ENCODE measurements at places on chromosomes 1 and 21.

- peak; percentile 50 for DNase-seq
Measured at GRCh38 chr1:155003227-155003765, 694 bp downstream of the ZBTB7B start.

- no peak for DNase-seq
Measured at GRCh38 chr1:6651909-6652308, 27.2 kb downstream of the THAP3 start.

- DNase-seq, result no peak
Measured at GRCh38 chr1:222347627-222348026, 200.3 kb downstream of the HHIPL2 start.

DNA sequence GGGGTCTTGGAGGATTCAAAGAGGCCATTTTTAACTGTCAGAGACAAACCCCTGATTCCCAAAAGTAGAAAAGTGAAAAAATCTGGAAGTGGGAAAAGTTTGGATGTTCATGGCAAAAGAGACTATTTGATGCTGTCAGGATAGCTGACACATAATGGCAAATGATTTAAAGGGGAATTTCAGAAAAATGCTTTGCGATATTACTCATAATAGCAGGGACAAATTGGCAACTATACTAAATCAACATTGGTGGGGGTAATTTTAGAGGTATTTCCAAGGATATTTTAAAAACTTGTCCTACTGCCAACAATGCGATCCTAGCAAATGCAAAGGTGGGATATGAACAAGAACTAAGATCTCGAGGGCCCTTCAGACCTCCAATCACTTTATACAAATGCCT, 5.3 kb upstream of the GSTM4 start:
- no peak for DNase-seq

DNA sequence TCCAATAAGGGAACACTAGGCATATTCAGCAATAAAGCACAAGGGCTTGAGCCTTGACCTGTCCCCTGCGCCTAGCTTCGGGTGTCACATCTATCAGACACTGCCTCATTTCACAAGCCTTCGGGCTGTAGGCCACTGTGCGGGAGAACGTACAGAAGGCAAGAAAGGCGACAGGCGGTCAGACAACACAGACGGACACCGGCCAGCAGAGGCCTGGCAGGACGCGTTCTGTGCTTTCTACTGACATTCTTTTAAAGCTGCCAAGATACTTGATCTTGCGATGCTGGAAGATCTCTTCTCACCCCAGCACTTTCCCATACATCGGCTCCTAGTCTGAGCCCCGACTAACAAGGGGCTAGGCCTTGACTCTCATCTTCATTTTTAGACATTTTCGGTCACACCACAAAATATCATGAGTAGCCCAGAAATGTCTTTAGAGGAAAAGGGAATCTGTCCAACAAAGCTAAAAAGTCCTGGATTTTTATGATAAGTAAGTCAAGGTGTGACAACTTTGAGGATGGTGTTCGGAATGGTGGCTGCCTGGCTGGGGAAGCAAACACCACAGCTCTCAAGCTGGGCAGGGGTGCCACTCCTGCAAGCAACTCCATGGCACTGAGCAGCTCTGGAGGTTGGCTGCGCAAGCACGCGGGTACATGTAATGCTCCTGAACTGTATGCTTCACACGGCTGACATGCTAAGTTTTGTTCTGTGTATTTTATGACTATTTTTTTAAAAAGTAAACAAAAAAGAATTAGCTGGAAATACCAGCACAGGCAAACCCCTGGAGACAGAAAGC, 18.7 kb downstream of the RIPK4 start:
- no peak for DNase-seq

GRCh38 chr1:246417152-246417812, 89.8 kb downstream of the SMYD3 start:
- no peak for DNase-seq

GRCh38 chr1:78490861-78491450, at the start of gene PTGFR:
Gene PTGFR, plus strand, starts transcription at chr1:78490974. Its CDS starts 1,770 bp downstream, at chr1:78492744.
- no peak for DNase-seq

GRCh38 chr1:12609469-12610003, 8.5 kb downstream of the DHRS3 start:
- DNase-seq, result no peak

GRCh38 chr1:96365076-96365475, 356.5 kb upstream of the PTBP2 start:
- DNase-seq, result no peak

- DNase-seq, result no peak
Measured at GRCh38 chr21:35900539-35900938, 159.8 kb downstream of the SETD4 start.

- no peak for DNase-seq
Measured at GRCh38 chr1:39488012-39488545, 3.4 kb upstream of the BMP8A start.

DNA sequence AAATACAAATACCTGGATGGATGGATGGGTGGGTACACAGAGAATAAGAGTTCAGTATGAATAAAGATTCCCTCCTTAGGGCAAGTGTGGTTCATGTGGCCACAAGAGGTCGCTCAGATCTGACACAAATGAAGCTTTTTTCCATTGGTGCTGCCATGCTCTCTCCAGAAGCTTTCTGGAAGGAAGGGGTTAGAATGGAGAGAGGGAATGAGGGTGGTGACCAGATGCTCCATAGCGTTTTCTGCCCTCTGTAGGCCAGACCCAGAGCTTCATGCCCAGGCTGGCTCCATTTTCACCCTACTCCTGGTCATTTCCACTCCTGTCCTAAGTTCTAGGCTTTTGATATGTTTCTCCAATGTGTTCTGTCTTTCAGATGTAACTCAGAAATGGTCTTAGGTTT, 3.3 kb upstream of the FCRL6 start:
- DNase-seq, result peak; percentile 55

DNA sequence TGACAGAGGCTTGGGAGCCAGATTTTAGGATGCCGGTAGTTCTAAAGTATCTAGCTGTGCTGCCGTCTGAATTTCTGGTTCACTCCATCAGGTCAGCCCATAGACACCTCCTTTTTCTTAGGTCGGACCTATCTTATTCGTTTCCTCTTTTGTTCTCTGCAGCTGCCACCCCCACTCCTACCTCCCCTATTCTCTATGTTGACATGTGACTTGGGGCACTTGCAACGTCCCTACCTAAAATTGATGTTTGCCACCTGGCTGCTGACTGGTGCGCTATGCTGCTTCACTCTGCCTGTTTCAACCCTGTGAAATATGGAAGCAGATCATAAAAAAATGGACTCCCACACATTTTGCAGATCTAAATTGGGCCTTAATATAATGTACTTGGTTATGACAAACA, 55.3 kb downstream of the PBX1 start:
- DNase-seq, result no peak

- peak; percentile 12 for DNase-seq
Measured at GRCh38 chr1:152111515-152111968, 3.7 kb downstream of the TCHH start.

- no peak for DNase-seq
Measured at GRCh38 chr21:28834335-28835238, 158.1 kb downstream of the LTN1 start.

- peak; percentile 26 for DNase-seq
Measured at GRCh38 chr1:13754510-13755103, 54.6 kb downstream of the PRDM2 start.

- no peak for DNase-seq
Measured at GRCh38 chr1:111204201-111204982, 3.9 kb upstream of the DENND2D start.

GRCh38 chr1:117037802-117038201, 22.3 kb upstream of the TTF2 start:
- DNase-seq, result no peak

- DNase-seq, result no peak
Measured at GRCh38 chr21:35414507-35415139, 365.5 kb upstream of the RUNX1 start.

DNA sequence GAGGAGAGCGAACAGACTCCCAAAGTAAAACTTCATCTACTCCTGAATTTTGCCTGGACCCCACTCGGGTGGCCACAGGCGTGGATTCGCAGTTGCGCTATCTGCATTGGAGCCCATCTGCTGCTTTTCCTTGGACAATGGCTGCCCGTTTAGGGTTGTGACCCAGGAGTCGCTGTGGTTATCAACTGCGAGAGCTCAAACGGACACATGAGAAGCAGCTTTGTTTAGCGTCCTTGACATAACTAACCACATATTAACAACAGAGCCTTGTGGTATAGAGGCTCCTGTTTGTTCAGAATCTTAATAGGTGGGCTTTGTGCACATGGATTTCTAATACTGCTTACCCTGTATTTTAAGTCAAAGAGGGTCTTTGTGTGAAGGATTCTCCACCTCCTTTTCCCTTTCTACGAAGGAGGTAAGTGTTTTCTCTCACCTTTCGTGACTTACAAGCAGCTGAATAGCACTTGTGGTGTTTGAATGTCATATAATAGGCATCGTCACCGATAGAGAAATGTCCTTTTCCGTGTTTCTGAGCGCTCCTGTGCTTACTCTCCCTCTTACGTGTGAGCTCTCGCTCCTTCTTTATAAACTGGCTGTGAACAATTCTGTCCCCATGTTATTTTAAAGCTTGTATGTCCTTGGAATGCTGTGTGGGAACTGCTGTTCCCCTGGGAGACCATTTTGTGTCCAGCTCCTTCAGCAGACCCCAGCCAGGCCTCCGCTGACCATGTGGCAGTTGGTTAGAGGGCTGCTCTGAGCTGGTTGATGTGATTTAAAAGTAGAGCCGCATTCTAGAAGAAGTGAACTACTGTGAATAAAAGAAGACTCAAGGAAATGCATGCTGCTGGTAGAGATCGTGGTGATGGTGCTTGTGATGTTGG, 441.4 kb downstream of the RPS6KC1 start:
- DNase-seq, result no peak

- DNase-seq, result no peak
Measured at GRCh38 chr1:56591909-56592308, 12.5 kb upstream of the PLPP3 start.

DNA sequence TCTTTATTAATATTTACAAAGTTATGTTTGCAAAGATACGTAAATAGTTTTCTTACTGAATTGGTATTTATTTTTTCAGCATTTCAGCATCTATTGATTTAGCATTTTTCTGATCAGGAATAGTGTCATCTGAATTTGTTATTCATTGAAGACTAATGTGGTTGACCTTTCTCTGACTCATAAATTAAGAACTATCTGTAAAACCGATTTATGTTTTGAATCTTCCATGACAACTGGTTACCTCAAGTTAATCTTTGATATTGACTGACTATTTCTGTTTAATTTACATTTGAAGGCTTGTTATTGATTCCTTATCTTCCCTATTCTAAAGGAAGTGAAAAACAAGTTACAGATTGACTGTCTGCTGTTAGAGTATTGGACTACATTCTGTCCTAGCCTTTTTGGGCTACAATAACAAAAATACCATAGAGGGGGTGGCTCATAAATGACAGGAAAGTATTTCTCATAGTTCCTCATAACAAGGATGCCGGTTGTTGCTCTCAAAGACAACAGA, 1131.4 kb downstream of the PLA2G4A start:
- no peak for DNase-seq

GRCh38 chr21:32329331-32329730, 30.7 kb downstream of the MRAP start:
- no peak for DNase-seq

GRCh38 chr1:77832901-77833300, 53.5 kb downstream of the MIGA1 start:
- DNase-seq, result no peak

GRCh38 chr1:159206110-159206509, 1.4 kb downstream of the ACKR1 start:
- no peak for DNase-seq

DNA sequence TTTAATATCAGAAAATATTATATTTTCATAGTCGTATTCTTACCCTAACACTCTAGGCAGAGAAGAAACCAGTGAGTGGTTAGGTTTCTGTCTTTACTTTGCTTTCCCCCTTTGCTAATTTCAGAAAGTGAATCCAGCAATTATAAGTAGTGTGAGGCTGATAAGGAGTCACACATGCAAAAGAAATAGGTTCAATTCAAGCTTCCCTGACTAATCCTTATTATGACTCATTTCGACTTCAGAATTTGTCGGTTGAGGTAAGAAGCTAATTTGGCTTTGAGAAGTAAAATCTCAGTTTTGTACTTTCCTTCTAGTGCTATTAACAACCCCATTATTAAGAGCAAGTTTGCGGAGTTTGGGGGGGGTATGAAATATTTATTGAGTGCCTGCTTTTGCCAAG, 22.4 kb downstream of the ESRRG start:
- no peak for DNase-seq

- no peak for DNase-seq
Measured at GRCh38 chr1:150955280-150955679, 19.4 kb downstream of the CERS2 start.

- DNase-seq, result no peak
Measured at GRCh38 chr1:186179231-186179630, 195.8 kb downstream of the TPR start.

DNA sequence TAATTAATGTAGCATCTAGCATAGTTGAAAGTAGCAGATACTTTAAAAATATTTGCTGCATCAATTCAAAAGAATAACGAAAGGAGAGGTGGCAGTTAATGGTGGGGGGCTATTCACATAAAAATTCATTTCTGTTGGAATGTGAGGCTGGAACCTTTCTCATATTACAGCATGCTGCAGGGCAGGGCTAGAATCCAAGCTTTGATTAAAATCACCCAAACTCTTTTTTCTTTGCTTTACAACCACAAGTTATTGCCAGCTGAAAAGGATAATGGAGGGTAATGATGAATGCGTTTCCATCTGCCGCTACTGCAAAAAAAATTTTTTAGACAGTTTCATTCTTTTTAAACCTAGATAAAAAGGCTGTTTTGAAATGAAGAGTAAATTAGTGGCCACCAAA, 9.8 kb downstream of the DISP1 start:
- no peak for DNase-seq

GRCh38 chr1:56867491-56867890, 12.9 kb downstream of the C8A start:
- no peak for DNase-seq

Data from caudate nucleus (tissue), 63 donors.